ENCODE measurements at places on chromosomes 5 and 9.
A peak's percentile ranks its signal among the peaks of the same experiment; 100 is the strongest.

GRCh38 chr5:61702784-61703183 is 370.7 kb downstream of the ZSWIM6 start:
- DNase-seq, result no peak

DNA sequence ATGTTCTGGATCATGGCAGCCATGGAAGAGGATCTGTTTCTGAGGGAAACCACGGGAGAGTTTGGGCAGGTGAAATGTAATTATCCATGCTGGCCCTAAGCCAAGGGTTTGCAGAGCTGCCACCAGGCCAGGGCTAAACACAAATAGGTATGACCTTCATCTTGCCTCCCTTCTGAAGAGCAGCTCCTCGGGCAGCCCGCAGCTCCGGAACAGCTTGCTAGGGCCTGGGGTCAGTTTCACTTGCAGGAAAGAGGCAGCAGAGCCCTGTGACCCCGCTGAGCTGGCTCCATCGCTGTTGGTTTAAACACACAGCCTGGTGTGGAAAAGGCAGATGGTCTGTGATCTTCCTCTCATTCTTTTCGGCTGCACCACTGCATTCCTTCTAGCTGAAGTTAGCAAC is 141.4 kb downstream of the TMEM38B start:
- no peak for DNase-seq

GRCh38 chr5:14414007-14414406 is 167.6 kb upstream of the OTULINL start:
- DNase-seq, result no peak

- no peak for DNase-seq
These were observed 10.9 kb upstream of the IL12B start for GRCh38 chr5:159341145-159341544.

GRCh38 chr9:130607640-130608420 is 28.5 kb downstream of the FUBP3 start:
- DNase-seq, result no peak

DNA sequence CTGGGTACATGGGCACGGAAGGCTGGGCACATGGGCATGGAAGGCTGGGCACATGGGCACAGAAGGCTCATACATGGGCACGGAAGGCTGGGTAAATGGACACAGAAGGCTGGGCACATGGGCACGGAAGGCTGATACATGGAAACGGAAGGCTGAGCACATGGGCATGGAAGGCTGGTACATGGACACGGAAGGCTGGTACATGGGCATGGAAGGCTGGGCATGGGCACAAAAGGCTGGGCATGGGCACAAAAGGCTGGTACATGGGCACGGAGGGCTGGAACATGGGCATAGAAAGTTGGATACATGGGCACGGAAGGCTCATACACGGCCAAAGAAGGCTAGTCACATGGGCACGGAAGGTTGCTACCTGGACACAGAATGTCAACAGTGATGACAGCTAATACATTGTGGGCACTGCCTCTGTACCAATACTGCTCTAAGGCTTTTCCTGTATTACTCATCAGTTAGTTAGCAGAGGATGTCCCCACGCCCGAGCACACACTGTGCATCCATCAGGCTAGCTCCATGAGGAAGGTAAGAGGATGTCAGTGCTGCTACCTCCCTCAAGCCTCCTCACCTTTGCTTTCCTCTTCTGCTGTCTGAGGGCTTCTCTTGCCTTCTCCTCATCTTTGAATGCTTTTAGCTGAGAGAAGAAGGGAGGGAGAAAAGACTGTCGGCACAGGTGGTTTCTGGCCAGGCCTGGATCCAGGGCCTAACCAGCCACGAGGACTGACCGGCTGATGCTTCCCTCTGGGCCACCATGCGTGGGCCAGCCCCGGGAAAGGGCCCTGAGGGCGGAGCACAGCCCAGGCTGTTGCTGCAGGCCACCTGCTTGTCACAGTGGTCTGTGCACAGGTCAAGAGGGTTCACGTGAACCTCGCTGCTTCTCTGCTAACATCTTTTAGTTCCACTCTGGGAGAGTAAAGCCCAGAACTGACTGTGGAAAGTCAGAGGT is 14.3 kb downstream of the GPX3 start:
- no peak for DNase-seq

- no peak for DNase-seq
These were observed 49.1 kb downstream of the MTREX start for GRCh38 chr5:55356896-55357295.

DNA sequence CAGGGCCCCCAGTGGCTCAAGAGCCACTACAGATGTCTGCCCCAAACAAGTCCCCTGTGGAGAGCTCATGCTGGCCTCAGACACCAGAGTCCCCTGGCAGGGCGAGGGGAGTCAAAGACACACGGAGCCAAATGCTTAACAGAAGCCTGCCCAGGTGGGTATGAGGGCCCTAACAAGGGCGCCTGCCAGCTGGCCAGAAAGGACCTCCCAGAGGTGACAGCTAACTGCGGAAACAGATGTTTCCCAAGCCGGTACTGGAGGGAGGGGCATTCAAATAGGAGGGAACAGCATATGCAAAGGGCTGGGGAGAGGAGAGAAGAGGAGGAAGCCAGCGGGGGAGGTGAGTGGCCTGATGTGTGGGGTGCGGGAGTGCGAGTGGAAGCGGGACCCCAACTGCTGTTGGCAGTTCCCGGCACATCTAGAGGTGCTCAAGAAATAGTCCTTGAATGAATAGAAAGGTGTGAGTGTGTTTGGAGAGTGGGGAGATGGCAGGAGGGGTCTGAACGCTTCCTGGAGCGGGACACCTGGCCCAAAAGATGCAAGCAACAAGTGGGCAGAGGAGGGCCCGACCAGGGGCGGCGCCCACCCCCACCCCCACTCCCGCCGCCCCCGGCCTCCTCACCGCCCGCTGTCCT is 824 bp downstream of the MXD3 start:
- DNase-seq, result no peak

GRCh38 chr5:131747180-131748105 is 49.4 kb downstream of the FNIP1 start:
- DNase-seq, result no peak

GRCh38 chr5:135317286-135317685 is 81.7 kb downstream of the MACROH2A1 start:
- peak; percentile 59 for DNase-seq

GRCh38 chr5:36355516-36355915 is 53.8 kb upstream of the RANBP3L start:
- no peak for DNase-seq

- no peak for DNase-seq
These were observed 40.2 kb downstream of the PDE6A start for GRCh38 chr5:149904293-149904886.

- no peak for DNase-seq
These were observed 162.1 kb downstream of the CCDC192 start for GRCh38 chr5:127865273-127865672.

GRCh38 chr5:16406023-16406422 is 59.6 kb downstream of the ZNF622 start:
- DNase-seq, result no peak

DNA sequence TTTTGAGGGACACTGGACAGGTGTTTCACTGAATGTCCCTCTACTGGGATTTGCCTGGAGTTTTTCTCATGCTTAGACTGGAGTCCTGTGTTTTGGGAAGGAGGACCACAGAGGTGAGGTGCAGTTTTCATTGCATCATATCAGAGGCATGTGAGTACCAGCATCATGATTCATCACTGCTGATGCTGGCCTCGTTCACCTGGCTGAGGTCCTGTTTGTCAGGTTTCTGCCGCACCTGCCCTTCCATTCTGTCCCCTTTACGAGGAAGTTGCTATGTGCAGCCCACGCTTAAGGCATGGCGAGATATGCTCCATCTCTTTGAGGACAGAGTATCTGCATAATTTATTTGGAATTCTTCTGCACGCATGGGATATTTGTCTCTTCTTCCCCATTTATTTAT is 162.1 kb downstream of the TENT4A start:
- no peak for DNase-seq

GRCh38 chr5:10427978-10428377 is 13.7 kb upstream of the ROPN1L start:
- DNase-seq, result no peak

DNA sequence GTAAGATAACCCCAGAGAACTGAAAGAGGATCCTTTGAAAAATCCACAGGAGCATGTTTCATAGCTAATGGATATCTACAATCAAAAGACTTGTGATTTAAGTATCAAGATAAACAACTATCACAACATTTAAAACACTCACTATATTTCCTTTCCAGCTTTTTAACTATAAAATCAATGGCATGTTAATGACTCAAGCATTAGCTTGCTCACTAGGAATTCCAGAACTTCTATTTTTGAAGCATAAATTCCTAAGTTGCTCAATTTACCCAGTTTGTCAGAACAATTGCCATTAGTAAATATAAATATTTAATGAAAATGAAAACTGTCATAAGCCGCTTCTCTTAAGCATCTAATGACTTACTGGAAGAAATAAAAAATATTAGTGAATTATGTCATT is 355.3 kb downstream of the PRELID2 start:
- DNase-seq, result no peak
